Ovary (tissue), 10 donors: ENCODE measurements at places on chromosomes 5 and 9. TPM values are rescaled to one million over a fixed set of nuclear protein-coding genes. Genes with fewer than 3 reads are reported as not detected.

The DOK3 gene
- polyA plus RNA-seq = 1.8 TPM

The CDC42SE2 gene
- 22.0 TPM for polyA plus RNA-seq

The SLC6A3 gene
- 0.40 TPM for polyA plus RNA-seq

The ATOX1 gene
- polyA plus RNA-seq = 72.8 TPM

The INSYN2B gene
- polyA plus RNA-seq = 0.92 TPM

The PCDHB5 gene
- 8.6 TPM for polyA plus RNA-seq

The RLN2 gene
- polyA plus RNA-seq = 179 TPM

The PCDHGC3 gene
- 63.1 TPM for polyA plus RNA-seq

The C9orf50 gene
- polyA plus RNA-seq = 0.07 TPM

The ENTPD8 gene
- polyA plus RNA-seq = 0.11 TPM

The SPINK6 gene
- not detected for polyA plus RNA-seq
